Stomach (tissue), 19 donors: ENCODE measurements at places on chromosomes 2 and 18. TPM values are rescaled to one million over a fixed set of nuclear protein-coding genes. Genes with fewer than 3 reads are reported as not detected.

- DNase-seq: no peak
Measured at GRCh38 chr2:112648081-112648480, 2.3 kb downstream of the SLC20A1 start.

Gene C2orf80
- total RNA-seq: not detected

DNA sequence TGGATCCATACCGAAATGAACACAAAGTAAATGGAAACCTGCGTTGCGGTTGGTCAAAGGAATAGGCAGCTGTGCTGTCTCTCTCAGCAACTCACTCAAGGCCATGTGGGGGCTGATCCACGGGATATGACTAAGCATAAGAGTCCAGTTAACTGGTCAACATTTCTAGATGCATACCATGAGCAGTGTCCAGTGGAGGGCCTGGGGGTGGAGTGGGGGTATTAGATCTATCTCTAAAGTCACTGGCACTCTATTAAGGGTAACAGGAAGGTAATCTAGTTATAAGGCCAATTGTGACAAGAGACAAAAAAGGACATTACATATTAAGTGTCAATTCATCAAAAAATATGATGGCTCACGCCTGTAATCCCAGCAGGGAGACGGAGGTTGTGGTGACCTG lies 136.8 kb downstream of the TTC32 start:
- DNase-seq: no peak

DNA sequence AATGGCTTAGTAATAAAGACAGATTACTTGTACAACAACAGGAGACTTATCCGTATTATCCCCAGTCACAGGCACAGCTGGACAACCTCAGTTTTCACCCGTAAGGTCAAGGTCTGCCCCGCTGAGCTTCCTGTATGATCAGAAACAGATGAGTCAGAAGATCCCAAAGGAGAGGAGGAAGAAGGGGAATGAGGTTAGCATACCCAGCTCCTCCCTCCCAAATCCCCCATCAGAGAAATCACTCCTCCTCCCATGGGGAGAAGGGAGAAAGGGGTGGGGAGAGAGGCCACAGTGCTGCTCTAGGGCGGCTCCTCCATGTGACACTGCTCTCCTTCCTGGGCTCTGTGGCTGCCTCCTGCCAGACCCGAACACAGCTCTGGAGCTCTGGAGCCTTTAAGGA lies 53.8 kb upstream of the SPTBN1 start:
- DNase-seq: no peak

DNA sequence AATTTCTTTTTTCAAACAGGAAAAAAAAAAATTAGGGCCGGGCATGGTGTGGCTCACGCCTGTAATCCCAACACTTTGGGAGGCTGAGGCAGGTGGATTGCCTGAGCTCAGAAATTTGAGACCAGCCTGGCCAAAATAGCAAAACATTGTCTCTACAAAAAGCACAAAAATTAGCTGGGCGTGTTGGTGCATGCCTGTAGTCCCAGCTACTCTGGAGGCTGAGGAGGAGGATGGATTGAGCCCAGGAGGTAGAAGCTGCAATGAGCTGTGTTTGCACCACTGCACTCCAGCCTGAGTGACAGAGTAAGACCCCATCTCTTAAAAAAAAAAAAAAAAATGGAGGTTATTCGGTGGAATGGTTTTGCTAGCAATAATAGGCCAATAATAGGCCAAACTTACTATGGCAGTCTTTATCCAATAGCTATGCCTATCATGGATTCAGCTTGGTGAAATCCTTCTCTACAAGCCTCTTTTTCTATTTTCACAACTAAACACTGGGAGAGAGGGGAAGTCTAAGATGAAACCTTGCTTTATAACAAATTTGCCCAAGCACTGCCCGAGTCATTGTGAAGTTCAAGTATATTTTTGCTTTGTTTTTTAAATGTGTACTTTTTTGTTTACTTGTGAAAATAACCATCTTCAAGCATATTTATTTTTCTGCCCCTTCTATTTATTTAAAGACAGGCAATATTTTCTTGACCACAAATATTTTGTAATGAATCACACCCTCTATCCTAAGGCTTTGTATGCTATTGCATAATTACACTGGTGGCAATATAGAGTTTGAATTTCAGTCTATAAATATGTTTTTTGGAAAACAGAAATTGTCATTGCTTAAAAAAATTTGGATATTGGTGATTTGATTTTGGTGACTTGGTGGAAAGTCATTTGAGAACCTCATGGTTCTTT lies 20.0 kb upstream of the KYNU start:
- DNase-seq: no peak

Gene SERPINB13
- not detected for total RNA-seq

DNA sequence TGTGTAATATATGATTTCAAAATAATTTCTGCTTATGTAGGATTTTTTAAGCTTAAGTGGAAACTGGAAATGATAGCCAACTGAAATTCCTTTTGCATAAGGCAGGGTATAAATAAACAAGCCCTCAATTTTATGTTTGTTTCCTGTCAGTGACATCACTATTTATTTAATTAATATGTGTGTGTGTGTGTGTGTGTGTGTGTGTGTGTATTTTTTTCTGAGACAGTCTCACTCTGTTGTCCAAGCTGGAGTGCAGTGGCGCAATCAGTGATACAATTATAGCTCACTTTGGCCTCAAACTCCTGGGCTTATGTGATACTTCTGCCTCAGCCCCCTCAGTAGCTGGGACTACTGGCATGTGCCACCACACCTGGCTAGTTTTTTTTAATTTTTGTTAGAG lies 29.3 kb upstream of the CYP20A1 start:
- no peak for DNase-seq

DNA sequence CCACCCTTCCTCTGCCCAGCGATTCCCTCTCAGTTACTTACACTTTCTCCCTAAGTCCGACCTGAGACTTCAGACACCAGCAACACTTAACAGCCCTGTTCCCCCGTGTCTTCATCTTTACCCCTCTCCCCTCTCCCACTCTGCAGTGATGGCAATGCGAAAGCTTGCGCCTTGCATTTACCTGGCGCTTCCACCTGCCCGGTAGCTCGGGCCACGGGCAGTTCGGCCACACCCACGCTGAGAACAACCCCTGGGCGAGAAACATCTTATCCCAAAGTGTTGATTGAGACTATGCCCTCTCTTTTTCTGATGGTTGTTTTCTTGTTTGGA lies 558 bp downstream of the DNAJC10 start:
- DNase-seq: peak; percentile 68

DNA sequence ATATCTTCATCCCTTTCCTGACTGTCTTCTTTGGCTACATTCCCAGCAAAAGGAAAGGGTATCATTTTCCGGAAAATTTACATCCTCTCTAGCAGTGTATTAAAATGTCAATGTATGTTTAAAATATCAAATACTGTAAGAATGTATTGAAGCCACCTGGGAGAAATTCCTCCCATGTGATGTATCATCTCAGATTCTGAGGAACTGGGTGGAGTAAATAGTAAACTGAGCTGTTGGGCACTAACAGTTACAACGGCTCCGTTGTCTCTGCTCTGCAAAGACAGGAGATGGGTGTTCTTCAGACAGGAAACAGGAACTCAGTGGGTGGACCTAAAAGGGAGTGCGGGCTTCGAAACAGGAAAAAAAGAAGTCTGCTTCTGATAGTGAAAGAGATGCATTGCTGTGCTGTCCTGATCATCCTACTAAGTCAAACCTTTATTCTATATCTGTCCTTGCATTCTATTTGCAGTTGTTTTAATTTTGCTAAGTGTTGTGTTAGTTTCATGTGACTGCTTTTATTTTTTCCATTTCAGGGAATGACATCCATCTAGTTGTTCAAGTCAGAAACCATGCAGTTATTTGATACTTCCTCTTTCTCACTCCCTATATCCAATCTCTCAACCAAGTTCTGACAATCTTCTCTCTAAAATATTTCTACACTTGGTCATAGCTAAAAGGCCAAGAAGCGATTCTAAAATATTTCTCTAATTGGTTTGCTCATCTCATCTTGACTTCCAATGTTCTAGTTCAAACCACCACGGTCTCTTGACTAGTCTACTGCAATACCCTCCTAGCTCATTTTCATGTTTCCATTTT lies 19.4 kb downstream of the DOK1 start:
- DNase-seq: peak; percentile 40

DNA sequence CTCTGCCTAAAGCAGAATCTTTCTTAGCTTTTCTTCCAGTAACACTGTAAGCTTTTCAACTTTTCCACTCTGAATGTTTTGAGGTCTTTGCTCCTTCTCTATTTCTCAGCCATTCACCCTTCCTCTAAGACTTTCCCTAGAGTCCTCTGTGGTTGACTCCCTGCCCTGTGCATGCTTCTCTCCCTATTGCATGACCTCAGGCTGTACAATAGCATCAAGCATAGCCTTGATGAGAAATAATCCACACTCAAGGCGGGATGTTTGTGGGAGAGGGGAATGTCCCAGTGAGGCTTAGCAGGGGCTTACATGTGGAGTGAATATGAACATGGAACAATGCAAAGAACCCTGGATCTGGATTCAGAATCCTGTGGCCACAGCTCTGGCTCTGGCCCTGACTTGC lies 48.4 kb upstream of the IGFBP5 start:
- DNase-seq: no peak

Gene TMEM163
- 16.7 TPM for total RNA-seq

DNA sequence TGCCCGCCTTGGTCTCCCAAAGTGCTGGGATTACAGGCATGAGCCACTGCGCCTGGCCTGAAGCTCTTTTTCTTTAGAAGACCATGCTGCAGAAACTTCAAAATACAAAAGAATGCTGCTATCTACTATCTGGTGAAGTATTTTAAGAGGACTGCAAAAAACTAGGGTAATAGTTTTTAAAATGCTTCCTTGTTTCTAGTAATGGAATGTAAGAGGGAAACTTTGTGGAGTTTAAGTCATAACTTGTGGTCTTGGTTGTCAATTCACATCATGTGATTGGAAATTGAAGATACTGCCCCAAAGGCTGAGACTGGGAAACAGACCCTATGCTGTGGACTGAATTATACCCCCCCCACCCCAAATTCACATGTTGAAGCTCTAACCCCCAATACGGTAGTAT lies 68.3 kb downstream of the B3GNT2 start:
- no peak for DNase-seq

Gene CRYBA2
- not detected for total RNA-seq

DNA sequence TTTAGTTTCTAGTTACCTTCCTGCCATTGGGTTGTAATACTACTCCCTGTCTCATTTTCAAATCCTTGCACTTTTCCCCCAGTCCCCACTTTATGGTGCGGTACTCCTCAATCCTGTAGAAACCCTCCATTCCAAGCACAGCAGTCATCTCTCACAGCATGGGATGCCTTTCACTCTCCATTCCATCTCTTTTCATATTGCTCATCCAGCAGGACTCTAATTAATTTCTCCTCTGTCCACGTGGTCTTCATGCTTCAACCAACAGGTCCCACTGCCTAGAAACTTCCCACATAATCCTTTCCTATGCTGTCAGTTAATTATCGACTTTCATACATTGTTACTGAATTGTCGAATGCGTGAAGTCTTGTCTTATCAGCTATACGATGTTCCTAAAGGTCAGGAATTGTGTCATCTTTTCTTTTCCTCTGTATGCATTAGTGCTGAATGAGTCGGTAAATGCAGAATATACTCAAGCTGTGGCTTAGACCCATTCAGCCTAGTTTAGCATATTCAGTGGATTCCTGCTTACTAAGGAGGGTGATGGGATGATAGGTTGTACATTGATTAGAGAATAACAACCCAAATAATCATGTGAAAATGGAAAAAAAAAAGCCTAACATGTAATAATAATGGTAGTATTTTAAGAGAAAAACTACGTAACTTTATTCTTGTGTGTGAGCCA lies 89.7 kb downstream of the CRIM1 start:
- no peak for DNase-seq

DNA sequence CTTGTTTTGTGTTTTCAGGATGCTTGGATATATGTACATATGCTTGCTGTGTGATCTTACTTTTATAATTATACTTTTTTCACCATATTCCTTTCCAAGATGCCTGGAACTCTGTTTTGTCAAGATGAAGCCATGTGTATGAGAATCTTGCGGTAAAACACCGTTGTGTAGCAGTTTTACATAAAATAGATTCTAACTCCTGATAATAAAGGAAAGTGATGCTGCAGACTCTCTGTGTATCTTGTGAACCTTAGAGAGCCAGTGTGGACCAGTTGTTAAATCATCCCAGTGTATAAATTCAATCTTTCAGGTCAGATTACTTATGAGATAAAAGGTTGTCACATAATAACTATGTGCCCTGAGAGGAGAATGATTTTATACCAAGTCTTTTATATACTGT lies 12.5 kb upstream of the ITGA4 start:
- DNase-seq: no peak
